Stimulated activated CD8-positive, alpha-beta memory T cell treated with anti-CD3 and anti-CD28 coated beads, Interleukin-15, amount 100 ng/mL, for 24 hours (primary cell): ENCODE measurements at places on chromosomes 2 and 18.
A peak's percentile ranks its signal among the peaks of the same experiment; 100 is the strongest.

GRCh38 chr18:12934454-12935071 lies 13.2 kb upstream of the SEH1L start:
- peak; percentile 34 for DNase-seq

- no peak for DNase-seq
These were observed 94.5 kb upstream of the CHRNA1 start for GRCh38 chr2:174858745-174859144.

DNA sequence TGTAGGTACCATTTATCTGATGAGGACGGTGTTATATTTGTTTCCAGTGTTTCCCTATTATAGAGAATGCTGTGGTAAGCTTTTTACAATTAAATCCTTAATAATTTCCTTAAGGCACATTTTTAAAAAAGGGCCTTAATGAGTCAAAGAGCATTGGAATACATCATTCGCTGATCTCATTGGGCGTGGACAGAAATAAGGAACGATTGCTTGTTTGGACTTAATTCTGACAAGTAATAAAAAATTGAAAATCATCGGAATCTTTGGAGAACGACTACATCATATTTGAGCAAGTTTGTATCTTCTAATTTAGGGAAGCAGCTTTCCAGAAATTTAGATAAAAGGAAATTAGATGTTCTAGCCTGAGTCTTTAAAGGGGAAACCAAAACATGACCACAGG lies 11.3 kb downstream of the AGPS start:
- DNase-seq: no peak

DNA sequence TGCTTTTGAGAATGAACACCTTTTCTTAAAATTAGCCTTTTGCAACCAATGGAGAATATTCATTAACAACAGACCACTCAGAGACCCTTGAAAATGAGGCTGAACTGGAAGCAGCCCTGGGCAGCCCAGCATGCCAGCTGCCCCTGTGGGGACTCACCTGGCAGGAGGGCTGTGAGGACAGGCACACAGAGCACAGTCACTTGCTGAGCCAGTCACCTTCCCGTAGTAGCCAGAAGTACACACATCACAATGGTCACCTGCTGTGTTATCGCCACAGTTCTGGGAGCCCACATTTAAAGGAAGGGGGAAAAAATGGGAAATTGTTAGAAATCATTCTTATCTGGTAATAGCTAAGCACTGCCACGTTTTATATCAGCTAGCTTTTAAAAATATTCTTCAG lies 115.5 kb downstream of the LAMA1 start:
- DNase-seq: no peak

DNA sequence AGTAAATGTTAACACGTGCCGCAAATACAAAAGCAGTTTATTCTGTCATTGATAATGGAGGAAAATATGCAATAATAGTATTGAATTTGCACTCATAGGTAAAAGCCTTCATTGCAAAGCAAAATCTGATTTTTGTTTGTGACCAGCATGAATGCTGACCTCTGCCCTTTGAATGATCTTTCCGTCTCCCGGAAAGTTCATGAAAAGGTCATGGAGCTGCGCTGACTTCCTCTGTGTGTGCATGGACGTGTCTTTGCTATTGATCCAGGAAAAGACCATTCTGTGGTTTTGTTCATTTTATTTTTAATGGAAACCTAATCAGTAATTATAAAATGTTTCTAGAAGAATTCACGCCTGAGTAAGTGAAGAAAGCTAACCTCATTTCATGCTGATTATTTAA lies 320.0 kb downstream of the MTX2 start:
- no peak for DNase-seq

DNA sequence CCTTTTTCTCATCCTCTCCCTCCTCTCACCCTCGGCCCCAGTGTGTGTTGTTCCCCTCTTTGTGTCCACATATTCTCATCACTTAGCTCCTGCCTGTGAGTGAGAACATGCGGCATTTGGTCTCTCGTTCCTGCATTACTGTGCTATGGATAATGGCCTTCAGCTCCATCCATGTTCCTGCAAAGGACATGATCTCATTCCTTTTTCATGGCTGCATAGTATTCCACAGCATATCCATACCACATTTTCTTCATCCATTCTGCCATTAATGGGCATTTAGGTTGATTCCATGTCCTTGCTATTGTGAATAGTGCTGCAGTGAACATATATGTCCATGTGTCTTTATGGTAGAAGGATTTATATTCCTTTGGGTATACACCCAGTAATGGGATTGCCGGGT lies 10.8 kb upstream of the NCOA1 start:
- no peak for DNase-seq

DNA sequence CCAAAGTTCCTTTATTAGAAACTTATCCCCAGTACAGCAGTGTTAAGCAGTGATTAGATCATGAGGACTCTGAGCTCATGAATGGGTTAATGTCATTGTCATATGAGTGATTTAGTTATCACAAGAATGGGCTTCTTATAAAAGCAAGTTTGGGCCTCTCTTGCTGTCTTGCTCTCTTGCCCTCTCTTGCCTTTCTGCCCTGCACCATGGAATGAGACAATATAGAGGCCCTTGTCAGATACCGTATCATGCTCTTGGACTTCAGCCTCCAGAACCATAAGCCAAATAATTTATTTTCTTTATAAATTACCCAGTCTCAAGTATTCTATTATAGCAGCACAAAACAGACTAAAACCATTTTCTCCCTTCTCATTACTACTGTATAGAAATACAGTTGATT lies 125.8 kb downstream of the TRABD2A start:
- DNase-seq: no peak

- DNase-seq: no peak
These were observed 823.6 kb downstream of the GALR1 start for GRCh38 chr18:78073275-78073674.

DNA sequence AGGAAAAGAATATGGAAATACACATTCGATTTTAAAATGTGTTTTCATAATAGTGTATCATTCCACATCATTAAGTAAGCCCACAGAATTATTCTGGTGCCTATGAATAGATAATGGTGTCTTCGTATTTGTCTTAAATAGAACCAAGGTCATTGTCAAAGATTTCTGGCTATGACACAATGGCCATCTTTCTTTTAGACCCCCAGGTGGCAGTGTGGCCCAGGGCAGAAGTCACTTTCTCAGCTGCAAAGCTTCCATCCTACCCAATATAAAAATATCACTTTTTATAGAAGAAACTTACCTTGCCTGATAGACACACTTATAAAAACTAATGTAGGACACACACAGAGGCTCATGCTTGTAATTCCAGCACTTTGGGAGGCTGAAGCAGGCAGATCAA lies 57.5 kb downstream of the ZRANB3 start:
- DNase-seq: no peak

DNA sequence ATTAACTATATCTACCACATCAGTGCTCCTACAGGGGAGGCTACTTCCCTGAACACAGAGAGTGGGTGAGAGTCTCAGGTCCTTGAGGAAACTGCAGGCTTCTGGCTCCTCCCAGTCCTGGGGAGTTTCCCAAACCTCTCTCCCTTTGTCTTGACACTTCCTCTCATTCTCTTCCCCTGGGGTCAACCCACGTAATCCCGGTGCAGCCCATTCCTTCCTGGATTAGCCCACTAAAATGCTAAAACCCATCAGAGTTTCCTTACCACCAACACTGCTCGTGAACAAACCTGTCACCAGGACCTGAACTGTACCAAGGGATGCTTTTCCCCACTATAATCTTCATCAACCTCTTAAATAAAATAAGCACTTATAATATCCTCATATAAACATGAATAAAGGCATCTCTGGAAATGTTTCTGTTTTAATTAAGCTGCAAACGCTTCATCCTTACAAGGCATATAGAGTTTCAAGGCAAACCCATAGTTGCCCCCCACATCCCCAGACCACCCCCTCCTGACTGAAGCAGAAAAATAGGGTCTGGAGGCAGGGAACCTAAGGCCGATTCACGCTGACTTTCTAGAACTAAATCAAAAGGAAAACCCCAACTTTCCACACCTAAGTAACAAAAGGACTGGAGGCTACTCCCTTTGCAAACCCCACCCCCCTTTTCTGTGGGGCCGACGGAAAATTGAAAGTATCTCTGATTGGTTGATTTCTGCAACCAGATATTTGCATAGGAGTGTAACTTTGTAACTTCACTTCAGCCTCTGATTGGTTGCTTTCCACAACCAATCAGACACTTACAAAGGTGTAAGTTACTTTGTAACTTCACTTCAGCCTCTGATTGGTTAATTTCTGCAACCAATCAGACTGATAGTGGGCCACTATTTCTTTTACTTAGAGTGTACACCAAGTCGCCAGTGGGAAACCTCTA lies 19.0 kb downstream of the TMSB10 start:
- no peak for DNase-seq

- DNase-seq: no peak
These were observed 33.8 kb downstream of the HS1BP3 start for GRCh38 chr2:20617081-20617575.

DNA sequence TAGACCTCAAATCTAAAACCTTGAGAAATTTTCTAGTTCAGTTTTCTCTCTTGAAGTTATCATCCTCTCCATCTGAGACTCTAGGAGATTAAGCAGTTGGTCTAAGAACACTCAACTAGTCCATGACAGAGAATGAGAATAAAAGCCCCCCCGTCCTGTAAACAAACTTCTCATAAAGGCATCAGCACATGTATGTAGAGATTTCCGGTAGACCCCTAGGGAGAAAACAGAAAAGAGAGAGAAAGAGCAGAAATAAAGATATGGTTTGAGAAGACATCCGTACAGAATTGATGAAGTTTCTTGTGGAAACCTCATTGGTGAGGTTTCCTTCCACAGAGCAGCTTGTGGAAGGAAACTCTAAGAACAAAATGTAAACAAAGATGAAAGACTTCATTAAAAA lies 3.2 kb upstream of the GPR155 start:
- DNase-seq: no peak

GRCh38 chr2:191656391-191656790 lies 21.5 kb upstream of the NABP1 start:
- no peak for DNase-seq

DNA sequence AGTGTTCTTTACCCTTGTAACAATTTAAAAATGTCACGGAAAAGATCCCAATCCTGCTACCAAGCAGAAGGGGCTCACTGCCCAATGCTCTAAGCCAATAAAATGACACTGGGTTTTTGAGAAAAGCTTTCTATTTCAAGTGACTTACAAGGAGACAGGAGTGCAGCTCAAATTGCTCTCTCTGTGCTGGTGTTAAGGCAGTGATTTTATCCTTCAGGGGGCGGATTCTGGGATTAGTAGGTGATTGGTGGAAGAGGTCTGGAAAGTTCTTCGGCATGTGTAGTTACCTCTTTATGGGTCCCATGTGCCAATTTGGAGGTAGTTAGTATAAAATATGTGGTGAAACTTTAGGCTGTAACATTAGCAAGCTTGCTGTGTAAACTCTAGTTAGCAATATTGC lies 27.4 kb upstream of the MCM6 start:
- DNase-seq: no peak

GRCh38 chr2:10385501-10385900 lies 62.6 kb downstream of the ODC1 start:
- no peak for DNase-seq

- DNase-seq: no peak
These were observed 30.6 kb downstream of the SCN3A start for GRCh38 chr2:165173215-165173614.

- DNase-seq: no peak
These were observed 143.9 kb upstream of the DLX2 start for GRCh38 chr2:172246649-172247048.

GRCh38 chr2:77144772-77145171 lies 377.4 kb downstream of the LRRTM4 start:
- DNase-seq: no peak

- no peak for DNase-seq
These were observed 159.6 kb upstream of the SIX2 start for GRCh38 chr2:45168711-45169338.

GRCh38 chr2:82852787-82853186 lies 1606.3 kb downstream of the SUCLG1 start:
- no peak for DNase-seq

DNA sequence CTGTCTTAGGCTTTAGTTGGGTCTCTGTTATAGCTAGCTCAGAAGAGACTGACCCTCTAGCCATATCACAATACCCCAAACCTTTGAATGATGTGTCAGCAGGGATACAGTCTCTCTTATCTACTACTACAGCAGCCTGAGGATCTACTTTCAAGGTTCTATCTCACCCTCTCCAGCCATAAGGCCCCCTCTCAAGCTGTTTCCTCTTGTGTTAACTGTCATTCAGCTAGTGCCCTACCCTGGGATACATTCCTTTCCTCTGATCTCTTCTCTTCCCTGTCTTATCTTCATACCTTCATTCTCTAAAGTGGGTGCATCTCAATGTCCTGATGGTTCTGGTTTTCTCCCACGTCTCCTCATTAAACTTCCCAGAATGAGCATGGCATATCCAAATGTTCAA lies 434.7 kb downstream of the NRXN1 start:
- no peak for DNase-seq

- no peak for DNase-seq
These were observed 85.7 kb downstream of the COPS8 start for GRCh38 chr2:237171396-237171795.

DNA sequence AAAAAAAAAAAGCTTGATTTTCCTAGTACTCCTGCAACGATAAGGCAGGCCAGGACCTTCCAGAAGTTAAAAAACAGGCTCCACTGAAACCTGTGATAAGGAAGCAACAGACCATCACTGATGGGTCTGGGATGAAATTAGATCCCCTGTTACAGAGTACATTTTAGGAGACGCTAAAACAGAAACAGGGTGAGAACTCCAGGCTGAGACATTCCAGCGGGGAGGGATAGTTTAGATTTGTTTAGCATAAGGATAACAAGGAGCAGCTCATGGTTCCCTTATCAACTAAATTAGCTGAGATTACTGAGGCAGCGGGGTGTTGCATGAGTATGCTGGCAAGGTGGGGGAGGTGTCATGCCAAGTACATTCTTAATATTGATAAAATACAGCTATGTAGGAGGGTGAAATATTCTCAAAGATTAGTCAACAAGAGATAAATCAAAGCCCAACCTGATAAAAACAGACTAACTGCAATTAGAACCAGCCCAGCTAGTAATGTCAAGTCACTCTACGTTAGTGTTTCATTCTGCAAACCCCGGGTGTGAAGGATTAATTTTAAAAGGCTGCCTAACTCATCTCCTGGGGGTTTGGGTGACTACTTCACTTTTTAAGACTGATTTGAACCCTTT lies 75.0 kb upstream of the BZW1 start:
- DNase-seq: no peak

- no peak for DNase-seq
These were observed 92.7 kb downstream of the USP40 start for GRCh38 chr2:233473878-233474277.

DNA sequence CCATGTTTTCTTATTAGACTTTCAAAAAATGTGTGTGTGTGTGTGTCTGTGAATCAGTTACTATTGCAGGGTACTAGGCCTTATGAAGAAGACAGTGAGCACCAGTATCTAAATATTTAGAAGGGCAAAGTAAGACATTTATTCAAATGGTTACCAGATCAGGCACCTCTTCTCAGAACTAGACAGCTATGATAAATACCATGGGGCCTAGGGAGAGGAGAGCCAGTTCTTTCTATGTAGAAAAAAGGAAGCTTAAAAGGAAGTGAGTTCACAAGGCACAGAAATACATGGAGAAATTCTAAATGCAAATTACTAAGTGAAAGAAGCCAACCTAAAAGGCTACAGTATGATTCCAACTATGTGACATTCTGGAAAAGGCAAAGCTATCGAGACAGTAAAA lies 261.3 kb downstream of the SOX11 start:
- DNase-seq: no peak

GRCh38 chr2:68774569-68775271 lies 40.1 kb downstream of the ARHGAP25 start:
- DNase-seq: no peak

GRCh38 chr2:11903085-11903606 lies 156.7 kb downstream of the LPIN1 start:
- DNase-seq: no peak

- DNase-seq: no peak
These were observed 766 bp downstream of the CCDC85A start for GRCh38 chr2:56184500-56185011.

GRCh38 chr2:172639823-172640222 lies 83.9 kb downstream of the PDK1 start:
- no peak for DNase-seq
